CD8-positive, alpha-beta T cell (primary cell): ENCODE measurements at places on chromosomes 2 and 18. TPM values are rescaled to one million over a fixed set of nuclear protein-coding genes. Genes with fewer than 3 reads are reported as not detected.

- DNase-seq: no peak
Measured at GRCh38 chr18:71242981-71243380, 954.1 kb downstream of the SOCS6 start.

DNA sequence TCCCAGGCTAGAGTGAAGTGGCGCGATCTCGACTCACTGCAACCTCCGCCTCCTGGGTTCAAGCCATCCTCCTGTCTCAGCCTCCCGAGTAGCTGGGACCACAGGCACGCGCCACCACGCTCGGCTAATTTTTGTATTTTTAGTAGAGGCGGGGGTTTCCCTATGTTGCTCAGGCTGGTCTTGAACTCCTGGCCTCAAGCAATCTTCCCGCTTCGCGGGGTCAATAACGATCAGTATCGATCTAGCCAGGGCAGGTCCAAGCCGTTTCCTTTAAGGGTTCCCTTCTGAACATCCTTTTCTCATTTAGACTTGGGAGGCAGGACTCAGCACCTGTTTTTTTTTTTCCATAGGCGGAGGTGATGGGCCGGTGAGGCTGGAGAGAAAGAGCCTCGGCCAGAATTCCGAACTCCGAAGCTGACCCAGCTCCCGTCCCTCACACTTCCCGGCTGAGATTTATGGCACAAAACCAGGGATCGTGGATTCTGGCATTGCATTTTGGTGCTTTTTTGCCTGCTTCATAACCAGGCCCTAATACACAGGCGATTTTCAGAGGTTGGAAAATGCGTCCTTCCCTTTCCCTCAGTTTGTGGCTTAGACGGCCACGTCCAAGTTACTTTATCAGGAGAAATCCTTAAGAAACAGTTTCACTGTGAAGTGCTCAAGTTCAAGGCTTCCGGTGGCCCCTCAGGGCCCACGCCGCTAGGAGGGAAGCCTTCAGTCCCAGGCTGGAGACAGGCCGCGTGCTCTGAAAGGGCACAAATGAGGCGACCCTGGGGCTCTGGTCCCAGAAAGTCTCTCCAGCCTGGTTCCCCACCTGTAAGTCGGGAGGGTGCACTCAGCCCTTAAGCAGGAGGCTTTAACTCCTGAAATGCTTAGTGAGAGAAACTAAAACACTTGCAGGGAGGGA lies 998 bp upstream of the SLC66A3 start:
- no peak for DNase-seq

GRCh38 chr18:76432274-76432755 lies 62.7 kb downstream of the ZNF516 start:
- DNase-seq: no peak

DNA sequence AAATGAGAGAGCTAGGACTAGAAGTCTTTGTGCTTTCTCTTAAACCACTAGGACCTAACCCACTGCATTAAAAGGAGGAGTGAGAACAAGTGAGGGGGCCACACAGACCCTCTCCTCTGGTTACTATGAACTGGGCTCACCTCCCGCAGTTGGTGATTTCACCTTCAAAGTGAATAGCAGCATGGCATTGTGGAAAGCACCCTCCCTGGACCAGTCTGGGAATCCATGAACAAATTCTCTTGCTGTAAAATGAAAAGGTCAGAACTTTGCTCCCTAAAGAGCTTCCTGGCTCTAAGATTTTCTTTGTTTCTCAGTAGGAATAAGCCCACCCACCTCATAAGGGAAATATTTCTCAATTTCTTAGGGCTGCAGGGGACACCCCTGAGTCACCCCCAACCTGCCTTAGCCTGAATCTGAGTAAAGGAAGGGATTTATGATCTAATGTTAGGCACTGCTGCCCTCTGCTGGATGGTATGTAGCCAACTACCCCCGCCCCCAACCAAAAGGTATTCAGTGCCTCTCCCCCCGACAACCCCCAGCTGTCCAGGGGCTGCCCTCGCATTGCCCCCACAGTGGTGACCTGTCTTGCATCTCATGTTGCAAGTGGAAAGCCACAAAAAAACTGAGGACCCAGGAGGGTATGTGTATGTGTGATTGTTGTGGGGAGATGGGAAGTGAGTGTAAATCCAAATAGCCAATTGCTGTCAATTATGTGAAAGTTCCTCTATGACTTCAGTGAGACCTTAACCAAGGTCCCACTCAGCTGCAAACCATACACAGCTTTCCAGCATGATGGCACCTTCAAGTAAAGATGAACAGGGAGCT lies 230.9 kb upstream of the SLC14A2 start:
- DNase-seq: peak; percentile 3

- no peak for DNase-seq
Measured at GRCh38 chr2:55743583-55743982, 49.9 kb upstream of the PNPT1 start.

GRCh38 chr2:215749092-215749957 lies 264.0 kb downstream of the MREG start:
- no peak for DNase-seq

DNA sequence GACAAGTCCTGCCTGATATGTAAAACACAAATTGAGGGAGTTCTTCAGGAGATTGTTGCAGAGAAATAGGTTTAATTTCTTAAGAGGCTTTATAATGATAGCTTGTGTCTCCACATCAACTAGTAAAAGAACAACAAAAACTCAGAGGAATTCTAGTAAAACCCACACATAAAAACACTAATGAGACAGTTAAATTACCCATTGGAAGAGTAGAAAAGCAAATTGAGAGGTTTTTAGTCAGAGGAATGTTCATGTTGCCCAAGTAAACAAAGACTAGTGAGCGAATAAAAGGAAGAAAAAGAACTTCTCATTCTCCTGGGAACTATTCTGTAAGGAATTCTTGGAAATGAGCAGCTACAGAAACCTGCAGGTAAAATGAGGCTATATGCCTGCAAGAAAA lies 330.6 kb downstream of the STK39 start:
- no peak for DNase-seq

The GALR1 gene
- not detected for total RNA-seq

The ATG4B gene
- total RNA-seq: 94.5 TPM

The SMAD2 gene
- total RNA-seq: 72.4 TPM

The PJVK gene
- total RNA-seq: 5.3 TPM

The LAMA1 gene
- not detected for total RNA-seq
